ENCODE measurements at places on chromosomes 6 and 20.

GRCh38 chr6:170221052-170221752, 69.7 kb downstream of the DLL1 start:
- no peak for DNase-seq

GRCh38 chr20:21559305-21559704, 45.4 kb upstream of the NKX2-2 start:
- DNase-seq, result no peak

DNA sequence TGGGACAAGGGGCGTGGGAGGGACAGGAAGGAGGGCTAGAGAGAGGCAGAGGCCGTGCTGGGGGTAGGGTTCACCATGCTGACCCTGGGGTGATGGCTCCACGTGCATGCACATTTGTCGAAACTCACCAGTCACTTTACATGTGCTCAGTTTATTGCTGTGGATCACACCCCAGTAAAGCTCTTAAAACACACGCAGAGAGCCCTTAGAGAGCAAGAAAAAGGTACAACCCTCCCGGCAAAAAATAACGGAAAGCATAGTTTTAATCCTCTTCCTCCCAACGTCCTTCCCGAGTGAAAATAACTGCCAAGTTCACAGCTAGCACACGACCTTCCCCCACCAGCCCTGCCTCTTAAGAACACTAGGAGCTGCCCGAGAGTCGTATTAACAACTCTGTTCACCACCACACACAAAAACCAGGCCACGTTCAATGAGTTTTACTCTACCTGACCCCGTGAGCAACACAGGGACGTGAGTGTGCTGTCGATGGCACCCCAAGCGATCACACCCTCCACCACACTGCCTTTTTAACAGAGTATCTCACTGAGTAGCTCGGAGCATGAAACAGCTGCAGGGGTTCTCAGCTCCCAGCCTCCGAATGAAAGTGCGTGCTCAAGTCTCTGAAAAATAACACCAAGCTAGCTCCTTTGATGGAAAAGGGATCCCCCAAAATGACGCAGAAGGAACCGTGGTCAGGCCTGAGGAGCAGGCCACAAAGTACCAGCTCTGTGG, 39.7 kb downstream of the TAF4 start:
- DNase-seq, result no peak

DNA sequence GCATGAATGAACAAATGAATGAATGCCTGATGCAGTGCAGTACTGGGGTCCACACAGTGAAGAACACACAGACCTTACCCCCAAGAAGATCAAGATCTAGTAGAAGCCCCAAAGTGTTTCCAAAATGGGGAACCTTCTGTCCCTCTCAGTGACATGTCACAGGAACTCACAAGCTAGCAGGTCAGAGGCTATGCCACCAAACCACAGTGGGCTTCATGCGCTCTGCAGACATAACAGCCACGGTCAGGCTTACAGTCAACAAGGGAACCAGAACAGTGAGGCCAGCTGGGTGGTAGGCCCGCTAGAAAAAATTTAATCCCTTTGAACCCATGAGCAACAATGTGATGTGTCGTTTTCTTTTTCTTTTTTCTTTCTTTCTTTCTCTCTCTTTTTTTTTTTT, 20.2 kb upstream of the ARFGEF2 start:
- no peak for DNase-seq

DNA sequence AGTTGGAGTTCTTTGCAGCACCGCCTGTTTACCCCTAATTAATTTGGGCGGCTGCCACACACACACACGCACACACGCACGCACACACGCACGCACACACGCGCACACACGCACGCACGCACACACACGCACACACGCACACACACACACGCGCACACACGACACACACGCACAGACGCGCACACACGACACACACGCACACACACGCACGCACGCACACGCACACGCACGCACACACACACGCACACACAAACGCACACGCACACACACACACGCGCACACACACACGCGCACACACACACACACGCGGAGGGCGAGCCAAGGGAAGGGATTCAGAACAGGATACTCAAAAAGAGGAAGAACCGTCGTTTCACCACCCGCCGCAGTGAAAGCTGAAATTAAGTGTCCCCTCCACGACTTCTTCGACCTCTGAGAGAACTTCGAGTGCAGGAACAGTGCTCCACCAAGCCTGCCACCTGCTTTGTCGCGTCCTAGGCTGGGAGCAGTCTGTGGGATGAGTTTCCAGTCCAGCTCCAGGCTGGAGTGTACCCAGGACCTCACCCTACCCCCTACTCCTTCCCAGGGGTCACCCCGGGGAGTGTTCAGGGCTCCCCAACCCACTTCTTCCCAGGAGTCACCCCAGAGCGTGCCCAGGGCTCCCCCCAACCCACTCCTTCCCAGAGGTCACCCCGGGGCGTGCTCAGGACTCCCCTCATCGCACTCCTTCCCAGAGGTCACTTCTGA, 1.1 kb downstream of the RNASET2 start:
- DNase-seq, result no peak

DNA sequence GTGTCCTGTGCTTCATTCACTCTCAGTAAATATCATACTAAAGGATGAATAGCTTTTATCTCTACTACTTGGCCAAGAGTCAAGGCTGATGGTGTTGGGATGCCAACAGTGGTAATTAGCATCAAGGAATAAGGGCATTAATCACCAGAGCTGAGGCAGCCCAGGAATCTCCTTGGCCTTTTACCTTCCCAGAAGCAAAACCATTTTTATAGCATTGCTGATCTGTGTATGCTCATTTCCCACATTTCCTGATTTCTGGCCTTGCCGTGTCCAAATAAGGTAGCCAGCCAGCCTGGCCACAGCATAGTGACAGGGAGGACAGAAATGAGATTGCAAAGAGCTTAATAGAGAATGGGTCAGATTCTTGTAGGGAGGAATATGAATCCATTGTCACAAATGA, 76.7 kb upstream of the FOXO3 start:
- no peak for DNase-seq

- DNase-seq, result no peak
These were observed 42.0 kb upstream of the OLIG3 start for GRCh38 chr6:137536104-137536773.

- peak; percentile 89 for DNase-seq
These were observed at the start of gene STK38 for GRCh38 chr6:36546920-36547645. STK38 (minus strand) TSS chr6:36547479; CDS start chr6:36540202, 7,277 bp downstream.

Measured in globus pallidus (tissue), 1 donor.